Activated naive CD4-positive, alpha-beta T cell treated with anti-CD3 and anti-CD28 coated beads, Interleukin-2, amount 10 ng/mL, durations not matched to agents 5 hours and 36 hours (primary cell): ENCODE measurements at places on chromosomes 7 and 10. TPM values are rescaled to one million over a fixed set of nuclear protein-coding genes. Genes with fewer than 3 reads are reported as not detected.

The ABCB8 gene
- total RNA-seq = 57.4 TPM

The TMEM213 gene
- 0.26 TPM for total RNA-seq

The SCIN gene
- total RNA-seq = not detected

The MEOX2 gene
- not detected for total RNA-seq

The SLC29A4 gene
- total RNA-seq = 0.51 TPM

The ACHE gene
- total RNA-seq = not detected

The SLC18A3 gene
- not detected for total RNA-seq

The LSM5 gene
- 62.4 TPM for total RNA-seq

The OPN1SW gene
- total RNA-seq = not detected

The NPY gene
- total RNA-seq = not detected

The TMEM273 gene
- total RNA-seq = 20.3 TPM

The CYP26C1 gene
- total RNA-seq = 0.05 TPM

The CPN1 gene
- not detected for total RNA-seq

The SFRP5 gene
- total RNA-seq = not detected

The H2BK1 gene
- total RNA-seq = 0.88 TPM

The TAS2R5 gene
- total RNA-seq = 1.3 TPM

The PNLIPRP3 gene
- total RNA-seq = not detected

The AASS gene
- total RNA-seq = 0.67 TPM

The SMO gene
- 0.08 TPM for total RNA-seq

The TEX36 gene
- total RNA-seq = not detected

The OR2F2 gene
- not detected for total RNA-seq

The IFT22 gene
- total RNA-seq = 8.5 TPM

The ZNF777 gene
- 14.2 TPM for total RNA-seq

The ARHGAP12 gene
- 14.2 TPM for total RNA-seq

The VIM gene
- 2,139 TPM for total RNA-seq

The SCD gene
- total RNA-seq = 245 TPM

The ARMH3 gene
- total RNA-seq = 24.0 TPM

The GALNT17 gene
- total RNA-seq = not detected

The SPDYE5 gene
- total RNA-seq = 0.13 TPM

The POLR1F gene
- 16.3 TPM for total RNA-seq

The CALU gene
- 30.6 TPM for total RNA-seq

The GRM8 gene
- total RNA-seq = not detected

The CPA2 gene
- total RNA-seq = not detected

The RBP3 gene
- not detected for total RNA-seq

The TFEC gene
- 0.31 TPM for total RNA-seq
